ENCODE measurements at places on chromosomes 3 and 15.

GRCh38 chr15:42691308-42691707, 45.6 kb downstream of the CDAN1 start:
- DNase-seq: no peak

GRCh38 chr15:69723404-69724096, 270.9 kb downstream of the RPLP1 start:
- no peak for DNase-seq

- no peak for DNase-seq
These were observed 82.8 kb upstream of the NSMCE3 start for GRCh38 chr15:29352402-29352801.

DNA sequence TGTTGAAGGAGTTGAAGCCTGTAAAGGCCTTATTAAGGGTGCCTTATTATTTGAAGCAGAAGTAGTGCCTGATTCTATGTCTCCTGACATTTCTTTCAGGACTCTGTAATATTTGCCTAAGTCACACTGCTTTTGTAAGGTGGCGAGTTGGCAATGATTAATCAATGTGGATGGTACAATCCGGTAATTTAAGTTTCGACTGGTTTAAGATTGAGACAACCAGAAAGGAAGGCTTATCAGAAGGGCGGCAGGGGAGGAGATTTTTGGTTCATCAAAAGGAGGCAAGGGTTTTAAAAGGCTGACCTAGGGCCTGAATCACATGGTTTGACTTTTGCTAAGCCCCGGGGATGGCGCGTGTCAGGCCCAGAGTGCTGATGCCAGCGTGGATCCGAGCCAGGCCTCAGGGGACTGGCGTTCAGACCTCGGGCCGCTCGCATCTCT, 830 bp upstream of the RNF13 start:
- DNase-seq: no peak

DNA sequence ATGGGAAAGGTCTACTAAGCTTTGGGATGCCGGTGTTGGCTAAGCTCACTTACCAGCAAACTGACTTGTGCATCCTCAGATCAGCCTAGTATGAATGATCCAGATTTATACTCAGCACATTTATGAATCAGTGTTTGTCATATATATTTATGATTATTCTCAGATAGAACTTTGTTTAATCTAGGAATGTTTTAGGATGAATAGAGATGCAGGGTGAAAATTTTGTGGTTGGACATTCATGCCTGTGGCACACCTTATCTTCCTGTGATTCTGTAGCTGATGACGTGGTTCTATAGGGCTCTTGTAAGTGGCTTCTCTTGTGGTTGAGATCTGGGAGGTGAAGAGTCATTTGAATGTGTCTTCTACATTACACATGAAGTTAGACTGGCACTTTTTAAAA, 11.4 kb downstream of the CDIN1 start:
- DNase-seq: no peak
